Activated CD8-positive, alpha-beta memory T cell treated with anti-CD3 and anti-CD28 coated beads for 1 hour (primary cell): ENCODE measurements at places on chromosomes 2 and 18.

GRCh38 chr2:9990736-9991135 lies 39.2 kb downstream of the GRHL1 start:
- no peak for DNase-seq

DNA sequence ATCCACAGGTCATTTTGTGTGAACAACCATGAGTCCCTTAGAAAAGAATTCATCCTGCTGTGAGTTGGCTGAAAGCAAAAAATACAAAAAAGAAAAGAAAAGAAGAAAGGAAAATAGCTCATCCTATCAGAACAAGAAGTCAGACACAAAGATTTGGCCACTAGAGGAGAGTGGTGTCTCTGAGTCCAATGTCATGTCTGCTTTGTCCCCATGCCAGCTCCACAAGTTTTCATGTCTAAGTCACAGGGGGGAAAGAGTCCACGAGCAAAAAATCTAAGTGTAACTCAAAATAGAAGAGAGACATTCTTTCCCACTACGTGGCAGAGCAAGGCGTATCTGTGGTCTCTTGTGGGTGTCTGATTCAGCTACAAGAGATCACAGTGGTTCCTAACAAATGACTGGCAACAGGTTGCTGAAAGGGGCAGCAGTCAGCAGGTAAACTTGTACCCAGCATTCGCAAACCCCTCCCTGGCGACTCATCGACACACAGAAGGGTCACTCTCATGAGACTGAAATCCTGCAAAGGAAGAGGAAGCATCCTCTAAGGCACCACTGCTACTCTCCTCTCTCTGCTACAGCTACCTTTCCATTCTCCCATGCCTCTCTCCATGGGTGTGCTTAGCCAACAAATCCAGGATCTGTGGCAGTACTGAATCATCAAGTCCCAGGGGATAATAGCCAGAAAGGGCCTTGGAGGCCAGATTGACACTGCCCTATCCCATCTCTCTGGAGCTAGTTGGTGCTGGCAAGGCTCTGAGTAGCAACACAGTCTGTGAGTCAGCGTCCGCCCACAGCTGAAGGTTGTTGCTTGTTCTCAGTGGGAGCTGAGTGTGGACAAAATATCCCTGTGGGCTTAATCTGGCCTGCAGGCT lies 123.0 kb upstream of the SLC39A10 start:
- DNase-seq, result no peak

DNA sequence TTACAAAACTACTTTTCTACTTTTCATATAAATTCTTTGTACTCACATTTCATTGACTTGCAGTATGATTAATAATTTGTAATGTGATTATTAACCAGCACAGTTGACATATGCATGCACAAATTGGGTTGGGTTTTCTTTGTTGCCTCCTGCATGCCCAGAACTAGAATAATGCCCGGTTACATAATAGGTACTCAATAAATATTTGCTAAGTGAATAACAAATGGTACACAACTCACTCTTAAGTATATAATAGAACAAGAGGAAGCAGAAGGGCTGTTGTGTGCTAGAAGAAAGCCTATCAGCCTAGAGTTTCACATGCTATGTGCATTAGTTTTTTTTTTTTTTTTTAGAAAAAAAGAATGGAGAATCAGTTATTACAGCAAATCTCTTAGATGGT lies 9.3 kb downstream of the RDH14 start:
- DNase-seq, result no peak

DNA sequence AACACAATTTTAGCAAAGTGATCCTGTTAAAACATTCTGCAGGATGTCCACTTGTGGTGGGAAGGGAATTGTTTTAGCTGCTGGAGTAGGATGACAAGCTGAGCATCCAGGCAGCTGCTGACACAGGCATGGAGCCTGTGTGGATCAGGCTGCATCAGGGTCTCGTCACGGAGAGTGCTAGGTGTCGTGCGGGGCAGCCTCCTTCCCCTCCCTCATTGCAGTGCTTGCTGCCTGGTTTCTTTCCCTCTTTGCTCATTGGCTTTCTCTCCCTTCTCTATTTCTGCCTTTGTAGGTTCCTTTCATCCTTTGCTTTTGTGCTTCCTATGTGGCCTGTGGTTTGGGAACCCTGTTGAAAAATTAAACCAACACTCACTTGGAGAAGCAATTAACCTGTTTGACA lies 172.9 kb downstream of the TPGS2 start:
- no peak for DNase-seq

DNA sequence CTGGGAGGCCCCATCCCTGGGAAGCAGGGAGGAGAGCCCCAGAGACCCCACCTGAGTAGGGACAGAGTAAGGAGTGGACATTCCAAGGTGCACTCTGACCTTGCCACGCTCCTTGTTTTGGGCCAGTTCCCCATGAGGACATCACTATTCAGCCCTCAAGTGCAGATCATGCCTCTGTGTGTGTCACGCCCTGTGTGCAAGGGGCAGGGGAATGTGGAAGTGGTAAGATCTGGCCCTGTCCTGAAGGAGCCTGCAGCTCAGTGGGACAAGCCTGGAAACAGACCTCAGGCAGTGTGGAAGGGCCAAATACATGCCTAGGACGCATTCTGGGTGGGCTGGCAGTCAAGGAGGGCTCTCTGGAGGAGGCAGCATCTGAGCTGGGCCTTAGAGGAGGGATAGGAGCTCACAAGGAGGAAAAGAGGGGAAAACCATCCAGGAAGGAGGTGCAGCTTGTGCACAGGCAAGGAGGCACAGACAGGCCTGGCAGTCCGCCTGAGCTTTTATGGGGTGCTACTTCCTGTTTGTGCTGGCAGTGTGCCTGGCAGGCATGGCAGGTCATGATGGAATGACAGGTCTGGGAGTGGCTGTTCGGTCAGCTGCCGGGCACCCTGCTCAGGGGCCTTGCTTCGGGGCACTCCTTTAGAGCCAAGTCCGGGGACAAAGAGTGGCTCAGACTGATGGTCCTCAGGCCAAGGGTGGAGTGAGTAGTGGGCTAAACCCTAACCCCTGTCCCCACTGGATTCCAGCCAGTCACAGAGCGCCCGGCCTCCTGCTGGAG lies 3.3 kb downstream of the KLHL30 start:
- DNase-seq, result no peak

- no peak for DNase-seq
These were observed 67.0 kb downstream of the ZNF521 start for GRCh38 chr18:25284861-25285550.

- no peak for DNase-seq
These were observed 217.6 kb downstream of the HDAC4 start for GRCh38 chr2:239182981-239183791.

DNA sequence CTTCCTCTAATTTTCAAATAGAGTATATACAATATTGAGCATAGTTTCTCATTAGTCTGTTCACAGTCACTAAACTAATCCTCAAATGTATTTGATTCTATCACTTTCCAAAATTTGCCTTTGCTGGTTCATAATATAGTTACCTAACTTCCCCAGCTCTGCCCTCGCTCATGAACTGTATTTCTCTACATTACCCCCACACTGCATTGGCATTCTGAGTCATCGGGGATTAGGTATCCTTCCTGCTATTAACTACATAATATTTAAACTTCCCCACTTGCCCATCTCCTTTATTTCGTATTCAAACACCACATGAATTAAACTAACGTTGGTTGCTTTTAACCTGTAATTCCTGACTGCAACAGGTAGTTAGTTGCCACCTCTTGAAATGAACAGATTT lies 14.8 kb upstream of the CLASP1 start:
- no peak for DNase-seq

DNA sequence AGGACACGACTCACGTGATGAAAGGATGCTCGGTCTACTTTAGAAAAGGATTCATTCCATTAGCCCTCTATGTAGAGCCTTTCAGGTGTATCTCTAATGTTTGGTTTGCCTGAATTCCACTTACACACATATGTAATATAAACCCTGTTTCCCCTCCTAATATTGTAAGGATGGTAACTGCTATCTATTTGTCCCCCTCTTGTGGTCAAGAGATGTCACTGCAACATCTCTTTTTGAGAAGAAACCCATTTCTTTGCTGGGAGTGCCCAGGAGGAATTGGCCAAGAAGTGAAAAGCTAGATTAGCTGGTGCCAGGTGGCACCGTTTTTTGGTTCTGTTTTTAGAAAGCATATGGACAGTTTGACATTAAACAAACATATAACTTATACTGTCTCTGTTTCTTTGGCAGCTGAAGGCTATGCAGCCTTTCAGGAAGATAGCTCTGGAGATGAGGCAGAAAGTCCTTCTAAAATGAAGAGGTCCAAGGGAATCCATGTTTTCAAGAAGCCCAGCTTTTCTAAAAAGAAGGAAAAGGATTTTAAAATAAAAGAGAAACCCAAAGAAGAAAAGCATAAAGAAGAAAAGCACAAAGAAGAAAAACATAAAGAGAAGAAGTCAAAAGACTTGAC lies 41.2 kb downstream of the RALBP1 start:
- DNase-seq, result no peak

- no peak for DNase-seq
These were observed 32.7 kb upstream of the MAP4K3 start for GRCh38 chr2:39469807-39470206.

- DNase-seq, result no peak
These were observed 118.8 kb downstream of the SH3RF3 start for GRCh38 chr2:109247812-109248211.

GRCh38 chr2:241562269-241562891 lies 3.8 kb downstream of the BOK start:
- no peak for DNase-seq

DNA sequence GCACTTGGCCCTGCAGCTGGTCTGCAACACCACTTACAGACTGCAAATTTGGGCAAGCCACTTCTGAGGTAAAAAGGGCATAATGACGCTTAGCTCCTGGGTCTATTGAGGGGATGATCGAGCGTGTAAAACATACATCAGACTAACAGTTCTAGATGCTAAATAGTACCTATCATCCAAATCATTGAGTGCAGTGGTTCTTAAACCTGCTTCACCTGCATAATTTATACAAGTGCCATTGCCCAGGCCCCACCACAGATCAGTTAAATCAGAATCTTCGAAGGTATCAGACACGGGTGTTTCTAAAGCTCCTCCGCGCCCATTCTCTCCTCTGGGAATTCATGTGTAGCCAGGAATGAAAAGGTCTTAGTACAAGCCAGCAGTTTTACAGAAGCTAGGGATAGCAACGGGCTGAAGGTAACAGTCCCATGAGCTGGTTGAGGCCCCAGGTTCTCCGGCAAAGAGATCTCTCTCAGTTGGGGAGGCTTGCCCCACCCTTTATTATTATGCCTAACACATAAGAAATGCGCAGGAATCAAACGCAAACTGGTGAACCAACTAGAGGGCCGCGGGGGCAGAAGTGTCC lies 737 bp upstream of the RNF181 start:
- DNase-seq, result no peak

DNA sequence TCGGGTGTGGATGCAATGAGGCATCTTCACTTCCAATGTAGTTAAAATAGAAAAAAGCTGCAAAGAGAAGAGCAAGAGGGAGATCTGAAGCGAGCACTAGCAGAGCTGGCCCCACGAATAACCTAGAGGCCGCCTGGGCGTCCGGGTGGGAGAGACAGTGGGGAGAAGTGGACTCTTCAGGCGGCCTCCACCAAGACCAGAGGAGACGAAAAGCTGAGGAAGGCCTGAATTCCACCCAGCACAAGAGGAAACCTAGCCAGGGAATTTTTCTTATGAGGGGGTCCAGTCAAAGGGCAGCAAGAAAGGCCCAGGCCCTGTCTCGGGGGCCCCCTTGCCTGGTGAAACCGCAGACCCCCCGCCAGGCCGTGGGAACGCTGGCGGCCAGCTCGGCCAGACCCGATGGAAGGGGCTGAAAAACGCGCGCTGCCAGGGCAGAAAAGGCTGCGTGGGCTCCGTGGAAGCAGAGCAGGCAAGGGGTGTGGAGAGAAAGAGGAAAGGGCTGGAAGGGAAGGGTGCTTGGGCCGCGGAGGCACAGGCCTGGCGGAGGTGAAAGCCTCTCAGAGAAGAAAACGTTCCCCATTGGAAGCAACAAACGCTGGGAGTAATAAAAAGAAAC lies 69.2 kb downstream of the KCTD1 start:
- no peak for DNase-seq

- DNase-seq, result no peak
These were observed 477.9 kb downstream of the KCNJ3 start for GRCh38 chr2:155176345-155176744.

DNA sequence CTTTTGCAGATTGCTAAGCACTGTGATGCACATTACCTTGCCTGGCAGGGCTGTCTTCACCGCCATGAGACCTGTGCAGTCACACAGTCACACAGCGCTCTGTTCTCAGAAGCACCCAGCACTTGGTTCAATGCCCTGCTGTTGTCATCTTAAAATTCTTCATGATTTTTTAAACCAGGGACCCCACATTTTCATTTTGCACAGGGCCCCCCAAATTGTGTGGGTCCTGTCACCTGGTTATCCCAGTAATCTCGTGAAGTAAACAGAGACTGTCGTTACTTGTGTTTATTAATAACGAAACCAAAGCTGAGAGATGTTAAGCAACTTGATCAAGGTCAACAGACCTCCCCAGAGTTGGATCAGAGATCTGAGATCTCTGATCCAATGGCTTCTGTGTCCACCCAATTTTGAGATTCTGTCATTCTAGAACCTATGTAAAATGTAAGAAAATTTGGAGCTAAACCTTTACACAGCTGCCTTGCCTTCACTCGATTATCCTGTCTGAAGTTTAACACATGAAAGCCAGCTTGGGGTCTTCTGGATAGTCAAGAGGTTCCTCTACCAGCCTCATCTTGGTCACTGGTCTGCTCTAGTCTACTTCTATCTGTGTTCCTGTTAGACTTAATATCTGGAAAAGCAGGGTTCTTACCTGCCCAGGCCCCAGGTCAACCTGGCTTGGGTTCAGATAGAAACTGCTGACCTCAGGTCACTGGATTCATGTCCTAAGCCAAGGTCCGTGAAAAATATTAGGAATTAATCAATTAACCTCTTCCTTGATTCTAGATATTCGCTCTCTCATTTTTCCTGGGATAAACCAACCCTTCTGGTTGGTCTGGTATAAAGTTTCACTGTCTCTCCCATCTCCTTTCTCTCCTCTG lies 13.7 kb upstream of the TTC39C start:
- DNase-seq, result no peak

- no peak for DNase-seq
These were observed 1.7 kb upstream of the PRKD3 start for GRCh38 chr2:37326285-37326684.

GRCh38 chr2:159623436-159623835 lies 7.1 kb upstream of the BAZ2B start:
- DNase-seq, result no peak

- no peak for DNase-seq
These were observed 330.0 kb upstream of the PKDCC start for GRCh38 chr2:41717839-41718238.

GRCh38 chr2:128746356-128746755 lies 427.7 kb upstream of the HS6ST1 start:
- no peak for DNase-seq

GRCh38 chr18:63422864-63423304 lies 608 bp upstream of the VPS4B start:
- DNase-seq, result no peak

- DNase-seq, result no peak
These were observed 836 bp downstream of the DTNA start for GRCh38 chr18:34710934-34711333.

DNA sequence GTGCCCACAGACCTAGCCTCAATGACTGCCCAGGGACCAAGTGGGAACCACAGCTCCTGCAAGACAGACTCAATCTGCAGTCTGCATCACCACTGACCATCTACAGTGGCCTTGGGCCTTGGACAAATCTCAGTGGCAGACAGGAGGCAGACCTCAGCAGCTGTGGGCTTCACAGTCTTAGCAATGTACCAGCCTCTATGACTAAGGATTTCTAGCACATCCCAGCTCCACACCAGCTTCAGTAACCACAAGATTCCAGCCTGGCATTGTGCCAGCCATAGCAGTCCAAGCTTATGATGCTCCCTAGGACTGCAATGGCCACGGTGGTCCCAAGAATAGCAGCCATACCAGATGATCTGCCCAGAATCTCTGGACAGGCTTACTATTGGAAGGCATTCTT lies 19.6 kb upstream of the WDR75 start:
- DNase-seq, result no peak
